ENCODE measurements at places on chromosomes 2 and 18.
A peak's percentile ranks its signal among the peaks of the same experiment; 100 is the strongest.

- no peak for DNase-seq
These were observed 13.7 kb downstream of the HS6ST1 start for GRCh38 chr2:128304715-128305554.

DNA sequence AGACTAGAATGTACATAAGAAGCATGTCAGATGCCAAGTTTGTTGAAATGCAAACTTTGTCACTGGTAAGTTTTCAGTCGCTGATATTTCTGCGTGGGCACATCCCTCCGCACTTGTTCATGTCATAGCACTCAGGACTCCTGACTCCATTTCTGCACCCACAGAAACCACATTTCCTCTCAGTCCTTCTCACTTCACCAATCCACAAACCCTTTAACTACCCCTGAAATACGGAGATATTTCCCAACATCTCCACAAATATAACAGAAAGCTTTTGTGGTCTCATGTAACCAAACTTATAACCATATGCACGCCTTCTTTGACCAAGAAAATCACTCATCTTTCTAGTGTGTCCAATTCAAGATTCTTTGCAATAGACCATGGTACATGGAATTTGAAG lies 276.9 kb upstream of the ERBB4 start:
- DNase-seq, result no peak

DNA sequence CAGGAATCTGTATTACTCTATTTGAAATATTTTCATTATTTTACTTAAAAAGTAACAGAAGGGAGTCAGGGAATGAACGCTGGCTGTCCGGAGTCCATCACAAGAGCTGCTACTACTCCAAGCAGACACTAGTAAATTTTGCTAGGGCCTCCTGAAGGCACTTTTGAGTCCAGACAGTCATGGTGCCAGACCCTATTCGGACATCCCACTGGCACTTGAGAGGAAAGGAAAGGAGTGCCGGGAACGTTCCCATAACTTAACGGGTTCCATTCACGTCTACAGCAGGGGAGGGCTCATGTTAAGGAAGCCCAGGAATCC lies 563 bp upstream of the GMCL1 start:
- DNase-seq, result no peak

GRCh38 chr2:120852200-120852815 lies 116.6 kb downstream of the GLI2 start:
- no peak for DNase-seq

- DNase-seq, result no peak
These were observed 282.1 kb upstream of the HS6ST1 start for GRCh38 chr2:128600581-128601297.

- no peak for DNase-seq
These were observed 35.8 kb upstream of the SCLY start for GRCh38 chr2:238024986-238025385.

- DNase-seq, result peak; percentile 35
These were observed 10.3 kb upstream of the CHST10 start for GRCh38 chr2:100427627-100428258.

GRCh38 chr2:19648583-19648982 lies 253.2 kb downstream of the TTC32 start:
- DNase-seq, result no peak

DNA sequence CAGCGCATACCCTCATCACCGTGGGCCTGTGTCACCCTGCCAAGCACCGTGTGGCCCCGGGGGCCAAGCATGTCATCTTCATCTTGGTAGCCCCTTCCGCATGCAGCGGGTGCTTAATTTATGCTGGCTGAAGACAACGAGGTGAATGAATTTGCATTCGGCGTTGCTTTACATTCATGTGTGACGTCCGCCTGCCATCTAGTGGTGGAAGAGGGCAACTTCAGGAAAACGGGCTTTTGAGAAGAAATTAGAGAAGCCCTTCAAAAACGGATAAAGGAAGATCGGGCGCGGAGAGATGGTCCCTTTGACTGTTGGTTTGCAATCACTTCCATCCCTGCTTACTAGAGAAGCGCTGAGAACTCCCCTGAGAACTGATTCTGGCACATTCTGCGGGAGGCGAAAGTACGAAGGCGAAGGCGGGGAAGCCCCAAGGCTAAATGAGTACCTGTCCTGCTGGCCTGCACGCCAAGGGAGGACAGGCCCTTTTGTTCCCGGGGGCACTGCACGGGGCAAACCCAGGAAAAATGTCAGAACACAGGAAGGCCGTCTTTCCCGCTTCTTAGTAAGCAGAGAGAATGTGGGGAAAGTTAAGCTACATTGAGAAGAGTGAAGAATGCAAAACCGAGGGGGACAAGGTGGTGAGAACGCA lies 145.9 kb downstream of the ZNF516 start:
- DNase-seq, result no peak

DNA sequence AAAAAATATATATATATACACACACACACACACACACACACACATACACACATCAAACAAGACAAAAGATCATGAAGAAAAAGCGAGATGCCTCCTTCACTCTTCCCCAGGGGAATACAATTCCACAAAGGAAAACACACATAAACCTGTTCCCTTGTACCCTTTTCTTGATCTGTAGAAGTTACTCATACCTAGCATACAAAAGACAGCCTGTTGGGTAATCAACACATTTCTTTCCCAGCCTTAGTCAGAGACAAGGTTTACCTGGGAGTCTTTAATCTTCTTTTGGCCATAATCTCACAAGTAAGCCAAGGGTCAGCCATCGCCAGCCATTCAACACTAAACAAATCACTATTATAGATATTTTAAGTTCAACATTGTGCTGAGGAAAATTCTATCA lies 407.0 kb downstream of the SUCLG1 start:
- DNase-seq, result no peak

- DNase-seq, result no peak
These were observed 131.9 kb downstream of the ESCO1 start for GRCh38 chr18:21468514-21469164.

- DNase-seq, result no peak
These were observed 160.4 kb downstream of the SRBD1 start for GRCh38 chr2:45450634-45451033.

GRCh38 chr2:157107877-157108276 lies 149.6 kb upstream of the GALNT5 start:
- DNase-seq, result no peak

DNA sequence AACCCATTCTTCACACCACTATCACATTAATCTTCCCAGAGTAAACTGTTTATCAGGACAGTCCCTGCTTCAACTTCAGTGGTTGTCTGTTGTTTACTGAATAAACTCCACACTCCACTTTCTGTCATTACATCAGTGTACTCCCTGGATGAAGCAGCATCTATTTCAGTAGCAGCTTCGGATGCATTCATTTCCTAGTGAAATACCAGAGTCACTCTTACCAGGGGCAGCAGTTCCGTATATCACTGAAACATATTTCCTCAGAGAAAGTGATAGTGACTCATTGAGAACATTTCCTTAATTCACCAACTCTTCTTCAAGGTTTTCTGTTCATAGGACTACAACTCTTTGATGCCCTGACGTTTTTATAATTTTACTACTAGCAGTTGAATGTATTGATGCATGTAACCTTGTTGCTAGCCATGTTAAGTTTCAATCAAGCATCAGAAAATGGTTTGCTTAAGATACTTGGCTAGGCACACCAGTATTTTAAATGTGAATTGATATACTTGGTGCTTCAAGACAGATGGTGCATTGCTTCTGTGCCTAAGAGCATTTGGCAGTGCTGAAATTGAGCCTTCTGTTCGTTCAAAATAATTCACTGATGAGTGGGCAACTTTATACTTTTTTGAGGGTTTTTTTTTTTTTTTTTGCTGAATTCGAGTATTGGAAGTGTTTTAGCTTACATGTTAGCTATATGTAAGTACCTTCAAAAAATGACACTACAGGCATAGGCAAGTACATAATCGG lies 92.3 kb downstream of the UBE2E3 start:
- no peak for DNase-seq
